ENCODE measurements at places on chromosomes 1 and 21. TPM values are rescaled to one million over a fixed set of nuclear protein-coding genes. Genes with fewer than 3 reads are reported as not detected.

Gene MYOG
- total RNA-seq: not detected

Gene GNAT2
- total RNA-seq: 0.26 TPM

Gene HTR6
- 1.6 TPM for total RNA-seq

Gene ALDH4A1
- total RNA-seq: 5.8 TPM

Gene ELAPOR1
- 8.7 TPM for total RNA-seq
